ENCODE measurements at places on chromosomes 11 and 22.

DNA sequence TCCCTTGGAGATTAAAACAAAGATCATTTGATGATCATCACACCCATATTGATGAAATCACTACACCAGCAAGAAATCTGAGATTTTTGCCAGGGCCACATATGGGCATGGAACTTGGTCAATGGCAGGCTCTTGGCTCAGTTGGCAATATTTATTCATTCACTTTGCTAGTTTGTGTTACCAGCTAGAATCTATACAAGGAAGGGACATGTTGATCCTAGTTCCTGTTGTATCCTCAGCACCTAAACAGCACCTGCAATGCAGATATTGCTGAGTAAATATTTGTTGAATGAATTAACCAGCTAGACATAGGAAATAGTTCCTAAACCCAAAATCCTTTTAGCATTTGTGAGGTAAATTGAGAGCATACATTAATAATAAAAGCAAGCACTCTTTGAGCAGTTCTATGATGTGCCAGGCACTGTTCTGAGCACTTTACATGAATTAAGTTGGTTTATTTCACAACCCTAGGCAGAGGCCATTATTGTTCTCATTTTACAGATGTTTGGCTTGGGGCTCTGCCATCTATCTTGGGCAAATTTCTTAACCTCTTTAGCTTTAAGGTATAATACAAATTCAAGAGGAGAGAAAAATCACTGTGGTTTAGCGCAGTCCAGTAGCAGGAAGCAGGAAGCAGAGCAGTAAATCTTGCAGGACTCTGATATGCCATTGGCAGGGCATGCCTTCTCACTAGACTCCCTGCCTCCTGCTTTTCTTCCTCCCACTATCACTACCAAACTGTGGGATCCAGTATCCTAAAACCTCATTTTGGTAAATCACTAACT, 1.6 kb downstream of the TRIM68 start:
- DNase-seq, result no peak

DNA sequence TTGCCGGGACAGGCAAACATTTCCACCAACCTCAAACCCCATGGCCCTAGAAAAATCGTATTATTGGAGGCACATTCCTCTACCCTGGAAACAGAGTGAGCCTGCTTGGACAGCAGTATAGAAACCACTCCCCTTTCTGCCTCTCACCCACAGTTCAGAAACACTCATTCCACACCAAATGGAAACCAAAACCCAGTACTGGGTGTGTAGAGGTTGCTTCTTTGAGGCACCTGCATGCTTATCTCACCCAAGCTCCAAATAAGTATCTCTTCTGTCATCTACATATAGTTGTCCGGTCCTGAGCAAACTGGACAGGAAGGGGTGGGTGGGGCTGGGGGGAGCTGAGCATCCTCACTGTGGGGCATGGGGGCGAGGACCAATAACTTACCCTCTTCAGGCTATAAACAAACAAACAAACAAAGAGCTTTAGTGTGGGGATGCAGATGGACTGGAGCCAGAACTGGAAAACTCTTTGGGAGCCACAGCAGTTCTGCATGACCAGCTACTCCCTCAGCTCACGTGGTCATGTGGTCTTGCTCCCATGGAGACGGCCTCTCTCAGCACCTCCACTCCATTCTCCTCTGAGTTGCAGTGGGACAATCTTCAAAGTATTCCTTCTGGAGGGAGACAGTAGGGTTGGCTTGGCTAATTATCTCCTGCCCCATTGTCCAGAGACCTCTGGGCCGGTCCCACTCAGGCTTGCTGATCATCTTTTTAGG, 1.0 kb upstream of the PLAAT2 start:
- no peak for DNase-seq

GRCh38 chr11:101786916-101787315, 127.9 kb upstream of the CEP126 start:
- DNase-seq, result no peak

- DNase-seq, result no peak
Measured at GRCh38 chr11:68361702-68362101, 49.3 kb downstream of the LRP5 start.

- no peak for DNase-seq
Measured at GRCh38 chr11:33208150-33208549, 46.9 kb upstream of the CSTF3 start.

- DNase-seq, result no peak
Measured at GRCh38 chr22:46501701-46502100, 35.7 kb downstream of the CELSR1 start.

- DNase-seq, result no peak
Measured at GRCh38 chr11:46901156-46901555, 17.2 kb downstream of the LRP4 start.

DNA sequence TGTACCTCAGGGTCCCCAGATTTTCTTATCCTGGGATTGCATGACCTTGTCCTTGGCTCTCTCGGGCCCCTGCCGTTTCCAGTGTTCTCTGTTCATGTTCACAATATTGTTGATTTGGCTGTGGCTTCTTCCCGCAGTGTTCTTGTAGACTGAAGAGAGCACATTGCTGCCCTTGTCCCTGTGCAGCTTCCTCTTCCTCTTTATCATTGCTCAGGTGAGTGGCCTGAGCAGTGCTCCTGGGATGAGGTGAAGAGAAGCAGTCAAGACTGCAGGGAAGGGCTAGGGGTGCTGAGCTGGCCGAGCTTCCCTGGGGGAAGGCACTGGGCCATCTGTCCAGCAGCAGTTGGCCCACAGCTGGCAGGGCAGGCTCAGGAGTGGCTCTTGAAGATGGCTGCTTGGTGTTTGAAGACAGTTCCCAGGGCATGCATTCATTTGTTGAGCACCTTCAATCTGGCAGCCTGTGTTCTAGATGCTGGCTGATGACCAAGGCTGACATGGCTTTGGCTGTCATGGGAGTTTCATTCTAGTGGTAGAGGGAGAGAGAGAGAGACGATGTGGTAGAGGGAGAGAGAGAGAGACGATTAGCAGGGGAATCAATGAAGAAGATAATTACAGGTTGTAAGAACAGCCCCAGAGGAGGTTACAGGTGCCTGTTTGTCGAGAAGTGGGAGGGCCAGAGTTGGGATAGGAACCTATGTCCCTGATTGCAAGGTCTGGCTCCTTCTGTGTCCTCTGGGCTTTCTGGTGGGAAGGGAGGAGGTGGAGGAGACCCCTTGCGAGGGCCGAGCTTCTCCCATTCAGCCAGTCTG, 17.4 kb downstream of the BMAL1 start:
- DNase-seq, result no peak

- no peak for DNase-seq
Measured at GRCh38 chr11:14237444-14237961, 121.5 kb downstream of the RRAS2 start.

DNA sequence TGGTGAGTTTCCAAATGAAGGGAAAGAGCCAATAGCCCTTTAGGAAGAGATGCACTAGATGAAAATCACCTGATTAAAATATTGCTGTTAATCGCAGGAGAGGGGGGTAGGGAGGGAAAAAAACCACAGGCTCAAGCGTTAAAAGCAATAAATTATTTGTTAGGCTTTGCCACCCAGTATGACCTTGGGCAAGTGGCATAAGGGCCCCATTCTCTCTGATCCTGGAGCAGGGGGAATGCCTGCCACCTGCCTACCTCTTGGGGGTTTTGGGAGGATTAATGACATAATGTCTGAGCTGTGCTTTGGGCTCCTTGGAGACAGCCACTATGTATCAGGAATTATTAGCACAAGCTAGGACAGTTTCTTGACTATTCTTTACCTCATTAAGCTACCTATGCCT, 80.0 kb downstream of the ZNRF3 start:
- no peak for DNase-seq

- no peak for DNase-seq
Measured at GRCh38 chr11:82906236-82906635, 4.7 kb downstream of the DDIAS start.

DNA sequence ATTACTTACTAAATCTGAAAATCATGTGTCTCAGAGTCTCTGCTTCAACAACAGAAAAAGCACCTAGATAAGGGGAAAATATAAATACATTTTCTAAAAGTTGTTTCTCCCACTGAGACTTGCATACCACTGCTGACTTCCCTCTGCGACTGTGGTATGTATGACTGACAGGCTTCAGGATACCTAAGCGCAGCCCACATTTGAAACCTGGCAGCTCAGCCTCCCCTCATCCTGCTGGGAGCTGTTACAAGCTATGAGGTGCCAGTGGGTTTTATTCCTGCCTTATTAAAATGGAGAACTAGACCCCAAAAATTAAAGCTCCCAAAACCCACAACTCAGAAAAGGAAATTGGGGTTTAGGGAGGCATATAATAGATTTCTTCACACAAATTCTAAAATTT, 133.6 kb downstream of the RAB38 start:
- no peak for DNase-seq

DNA sequence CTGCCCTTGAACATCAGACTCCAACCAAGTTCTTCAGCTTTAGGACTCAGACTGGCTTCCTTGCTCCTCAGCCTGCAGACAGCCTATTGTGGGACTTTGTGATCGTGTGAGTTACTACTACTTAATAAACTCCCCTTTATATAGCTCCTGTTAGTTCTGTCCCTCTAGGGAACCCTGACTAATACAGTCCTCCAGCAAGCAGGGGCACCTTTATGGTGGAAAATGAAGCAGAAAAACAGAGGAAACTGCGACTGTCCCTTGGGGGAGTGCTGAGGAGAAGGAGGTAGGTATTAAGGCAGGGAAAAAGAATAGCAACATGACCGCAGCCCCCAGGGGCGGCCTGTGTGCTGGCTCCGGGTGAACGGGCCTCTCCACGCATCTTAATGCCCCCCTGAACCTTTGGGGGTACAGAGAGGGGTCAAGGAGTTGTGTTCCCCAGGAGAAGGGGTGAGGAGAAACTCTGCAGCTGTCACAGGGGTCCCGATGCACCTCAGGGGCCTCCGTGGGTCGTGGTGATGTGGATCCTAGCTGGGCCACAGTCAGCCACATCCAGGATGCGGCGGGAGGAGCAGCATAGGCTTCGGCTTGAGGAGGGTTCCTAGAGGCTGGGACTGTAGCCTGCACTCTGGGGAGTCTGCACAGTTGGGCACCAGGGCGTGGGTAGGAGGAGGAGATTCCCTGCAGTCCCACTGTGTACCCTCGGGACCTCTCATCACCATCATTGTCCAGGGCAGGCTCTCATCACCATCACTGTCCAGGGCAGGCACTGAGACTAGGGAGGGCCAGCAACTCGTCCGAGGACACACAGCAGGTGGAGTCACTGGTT, 34.3 kb downstream of the SHISAL1 start:
- DNase-seq, result no peak

- DNase-seq, result no peak
Measured at GRCh38 chr11:65887723-65888162, 528 bp downstream of the FIBP start.

- DNase-seq, result no peak
Measured at GRCh38 chr11:107669191-107669740, 42.6 kb downstream of the SLN start.

DNA sequence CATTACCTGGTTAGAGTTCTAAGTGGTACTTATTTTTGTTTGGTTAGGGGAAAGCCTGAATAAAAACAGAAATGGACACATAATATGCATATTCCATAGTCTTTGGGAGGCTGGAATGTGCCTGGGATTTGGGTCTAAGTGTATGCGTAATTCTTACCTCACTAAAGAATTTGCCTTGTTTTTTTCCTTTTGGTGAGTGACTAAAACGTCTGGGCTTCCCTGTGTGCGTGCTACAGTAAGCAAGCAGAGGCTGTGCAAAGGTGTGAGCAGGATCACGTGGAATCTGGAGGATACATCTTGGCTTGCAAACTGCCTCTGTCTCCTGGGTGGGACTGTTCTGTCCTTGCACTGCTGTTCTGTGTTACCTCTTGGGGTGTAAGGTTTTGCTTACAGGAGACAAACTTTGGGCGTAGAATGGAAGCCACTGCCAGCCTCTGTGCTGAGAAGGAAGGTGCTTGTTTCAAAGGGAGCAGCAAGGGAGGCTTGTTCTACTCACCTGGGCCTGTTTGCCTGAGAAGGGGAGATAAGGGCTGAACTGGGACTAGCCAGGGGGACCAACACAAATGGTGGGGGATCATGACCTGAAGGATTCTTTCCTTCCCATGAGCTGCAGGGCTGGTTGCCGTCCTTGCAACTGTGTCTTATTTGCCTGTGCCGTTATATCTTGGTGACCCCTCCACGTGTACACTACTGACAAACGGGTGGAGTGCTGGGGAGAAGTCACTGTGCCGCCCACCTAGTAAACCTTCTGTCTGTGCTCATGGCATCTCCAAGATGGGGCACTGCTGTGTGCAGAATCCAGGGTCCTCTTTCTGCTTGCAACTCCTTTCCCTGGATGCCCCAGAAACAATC, 4.5 kb downstream of the NEAT1 start:
- no peak for DNase-seq

- no peak for DNase-seq
Measured at GRCh38 chr22:29661336-29661735, 57.9 kb downstream of the NF2 start.

DNA sequence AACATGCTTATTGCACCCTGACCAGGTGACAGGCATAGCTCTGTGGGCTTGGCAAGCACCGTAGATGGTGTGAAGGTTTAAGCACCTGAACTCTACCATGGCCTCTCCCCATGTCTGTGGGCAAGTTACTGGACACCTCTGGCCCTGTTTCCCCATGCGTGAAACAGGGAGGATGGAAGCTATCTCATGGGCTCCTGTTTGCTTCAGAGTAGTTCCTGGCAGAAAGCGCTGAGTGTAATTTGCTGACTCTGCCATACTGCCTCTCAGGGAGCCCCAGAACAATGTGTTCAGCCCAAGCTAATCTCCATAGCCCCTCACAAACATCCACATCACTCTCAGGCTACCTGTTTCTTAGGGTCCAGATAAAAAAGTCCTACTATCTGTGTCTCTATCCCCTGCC, 2.4 kb downstream of the CBX6 start:
- no peak for DNase-seq

Data from stimulated activated CD4-positive, alpha-beta T cell treated with anti-CD3 and anti-CD28 coated beads, TNF-alpha, amount 100 ng/mL, for 1 hour (primary cell).